ENCODE measurements at places on chromosomes 5 and 9.

- no peak for DNase-seq
Observed at GRCh38 chr9:114158482-114159130, 3.3 kb downstream of the COL27A1 start.

- no peak for DNase-seq
Observed at GRCh38 chr5:107698286-107698685, 27.5 kb upstream of the EFNA5 start.

DNA sequence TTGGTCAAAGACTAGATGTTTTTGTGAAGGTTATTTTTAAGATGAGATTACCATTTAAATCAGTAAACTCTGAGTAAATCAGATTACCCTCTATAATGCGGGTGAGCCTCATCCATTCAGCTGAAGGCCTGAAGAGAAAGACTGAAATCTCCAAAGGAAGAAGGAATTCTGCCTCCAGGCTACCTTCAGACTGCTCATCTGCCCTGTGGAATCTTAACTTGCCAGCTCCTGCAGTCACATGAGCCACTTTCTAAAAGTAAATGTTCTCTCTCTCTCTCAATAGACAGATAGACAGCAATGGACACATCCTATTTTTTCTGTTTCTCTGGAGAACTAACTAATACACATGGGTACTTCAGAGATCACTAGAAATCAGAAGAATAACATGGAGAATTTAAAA, 182.8 kb downstream of the CFAP90 start:
- no peak for DNase-seq

- no peak for DNase-seq
Observed at GRCh38 chr9:76595645-76596044, 136.7 kb downstream of the GCNT1 start.

GRCh38 chr5:40831346-40832210, 3.4 kb downstream of the RPL37 start:
- DNase-seq, result no peak

- no peak for DNase-seq
Observed at GRCh38 chr9:126838895-126839294, 21.5 kb upstream of the ZBTB34 start.

DNA sequence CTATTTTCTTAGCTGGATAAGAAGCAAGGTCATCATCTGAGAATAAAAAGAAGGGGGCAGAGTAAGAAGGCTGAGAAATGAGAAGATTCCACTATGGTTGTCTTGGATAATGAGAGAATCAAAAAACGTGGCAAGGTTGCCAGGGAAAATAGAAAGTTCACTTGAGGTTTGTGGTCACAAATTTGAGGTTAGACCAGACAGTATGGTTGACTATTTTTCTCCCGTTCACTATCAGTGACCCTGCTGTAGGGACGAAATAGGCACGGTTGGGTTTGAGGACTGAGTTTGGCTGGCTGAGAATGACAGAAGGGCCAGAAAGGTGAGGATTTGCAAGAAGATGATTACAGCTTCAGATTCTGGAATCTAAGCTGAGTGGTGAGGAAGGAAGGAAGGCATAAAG, 266.0 kb upstream of the ZNF462 start:
- no peak for DNase-seq

DNA sequence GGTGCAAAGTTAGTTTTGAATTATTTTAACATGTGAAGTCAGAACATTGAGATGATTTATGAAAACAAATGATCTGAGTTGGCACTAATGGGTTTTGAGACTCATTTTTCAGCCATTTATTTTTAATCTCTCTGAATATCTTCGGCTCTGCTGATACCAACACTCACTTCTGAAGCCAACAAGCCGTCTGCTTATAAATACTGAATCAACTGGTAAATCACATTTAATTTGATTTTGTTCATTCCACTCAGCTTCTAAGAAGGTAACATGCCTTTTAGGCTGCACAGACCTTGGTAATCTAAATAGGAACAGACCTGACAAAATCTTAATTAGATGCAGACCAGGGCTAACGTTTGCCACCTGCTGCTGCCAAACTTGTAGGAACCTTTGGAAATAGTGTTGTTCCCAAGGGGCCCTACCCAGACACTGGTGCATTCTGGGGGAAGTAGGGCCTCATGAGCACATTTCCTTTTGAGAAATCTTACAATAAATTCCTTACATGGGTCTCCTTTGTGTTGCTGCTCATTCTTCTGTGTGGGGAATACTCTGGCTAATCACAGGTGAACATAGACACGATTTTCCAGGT, 182.2 kb downstream of the KCTD16 start:
- no peak for DNase-seq

DNA sequence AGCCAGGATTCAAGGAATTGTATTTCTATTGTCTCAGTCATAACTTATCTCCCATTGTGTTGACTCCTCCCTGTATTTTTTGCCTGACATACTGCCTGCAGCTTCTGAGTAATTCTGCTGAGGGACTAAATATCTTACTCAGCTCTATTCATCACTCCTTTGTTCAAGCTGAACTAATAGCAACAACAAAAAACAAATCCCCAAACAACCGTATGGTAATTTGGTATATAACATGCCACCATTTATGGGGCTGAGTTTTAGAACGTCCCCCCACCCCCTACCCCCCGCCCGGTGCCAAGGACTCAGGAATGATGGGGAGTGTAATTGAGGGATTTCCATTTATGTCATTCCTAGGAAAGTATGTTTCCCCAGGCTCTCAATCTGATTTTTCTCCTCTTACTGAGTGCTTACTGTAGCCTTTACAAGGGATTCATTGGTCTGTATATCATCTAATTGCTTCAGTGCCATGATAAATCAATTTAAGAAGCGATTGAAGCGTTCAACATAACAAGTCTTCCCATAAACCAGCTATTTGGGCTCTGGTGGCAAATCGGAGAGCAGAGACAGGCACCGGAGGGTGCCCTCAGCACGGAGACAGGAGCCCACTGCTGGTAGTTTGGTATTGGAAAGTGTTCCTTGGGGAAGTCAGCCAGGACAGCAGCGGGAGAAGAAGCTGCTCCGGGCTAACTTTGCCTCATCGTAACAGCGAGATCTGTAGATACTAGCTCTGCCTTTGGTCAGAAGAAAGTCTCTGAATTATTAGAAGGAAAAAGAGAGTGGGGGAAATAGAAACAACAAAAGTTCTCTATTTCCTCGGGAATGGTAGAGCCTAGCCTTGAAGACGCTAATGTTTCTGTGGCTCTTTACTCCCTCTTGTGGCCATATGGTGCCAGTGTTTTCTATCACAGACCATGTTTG, 40.7 kb upstream of the HSD17B4 start:
- DNase-seq, result peak; percentile 36

GRCh38 chr5:119681734-119682133, 52.4 kb downstream of the FAM170A start:
- DNase-seq, result no peak

- DNase-seq, result no peak
Observed at GRCh38 chr5:162256711-162257110, 189.1 kb downstream of the GABRG2 start.

DNA sequence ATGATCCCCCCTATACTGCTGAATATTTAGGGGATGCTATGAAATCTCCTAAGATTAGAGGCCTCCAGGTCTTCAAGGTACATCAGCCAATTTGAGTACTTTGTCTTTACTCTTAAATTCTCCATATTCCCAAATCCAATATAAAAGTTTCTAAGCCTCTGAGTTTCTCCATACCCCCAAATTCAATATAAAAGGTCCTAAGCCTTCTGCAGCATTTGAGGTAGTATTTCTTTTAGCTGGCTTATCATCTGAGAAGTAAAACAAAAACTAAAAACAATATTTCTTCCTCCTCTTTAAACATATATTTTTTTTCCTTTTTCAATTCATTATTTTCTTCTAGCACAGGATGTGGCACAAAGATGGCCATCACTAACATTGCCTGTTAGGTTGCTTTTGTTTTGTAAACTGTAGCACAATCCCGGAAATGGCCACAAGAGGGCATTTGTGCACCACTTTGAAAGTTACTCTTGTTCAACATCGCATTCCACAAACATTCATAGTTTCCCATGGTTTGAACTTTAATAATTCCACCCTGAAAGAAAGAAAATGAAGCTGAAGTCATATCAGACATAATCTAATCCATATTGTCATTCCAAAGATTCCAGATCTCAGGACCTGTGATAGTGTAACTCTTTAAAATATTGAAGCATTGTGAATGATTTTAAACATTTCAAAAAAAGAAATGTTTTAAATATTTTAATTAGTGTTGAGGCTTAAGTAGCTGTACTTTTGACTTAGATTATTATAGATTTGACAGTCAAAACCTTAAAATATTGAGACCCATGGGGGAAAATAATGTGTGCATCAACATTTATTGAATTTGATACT, 21.0 kb upstream of the SCGB3A2 start:
- peak; percentile 22 for DNase-seq

- DNase-seq, result no peak
Observed at GRCh38 chr5:78550891-78551290, 97.7 kb downstream of the LHFPL2 start.

- peak; percentile 44 for DNase-seq
Observed at GRCh38 chr5:54309691-54310432, 511 bp downstream of the ARL15 start.

- DNase-seq, result peak; percentile 12
Observed at GRCh38 chr5:31193116-31193515, 370 bp upstream of the CDH6 start.

DNA sequence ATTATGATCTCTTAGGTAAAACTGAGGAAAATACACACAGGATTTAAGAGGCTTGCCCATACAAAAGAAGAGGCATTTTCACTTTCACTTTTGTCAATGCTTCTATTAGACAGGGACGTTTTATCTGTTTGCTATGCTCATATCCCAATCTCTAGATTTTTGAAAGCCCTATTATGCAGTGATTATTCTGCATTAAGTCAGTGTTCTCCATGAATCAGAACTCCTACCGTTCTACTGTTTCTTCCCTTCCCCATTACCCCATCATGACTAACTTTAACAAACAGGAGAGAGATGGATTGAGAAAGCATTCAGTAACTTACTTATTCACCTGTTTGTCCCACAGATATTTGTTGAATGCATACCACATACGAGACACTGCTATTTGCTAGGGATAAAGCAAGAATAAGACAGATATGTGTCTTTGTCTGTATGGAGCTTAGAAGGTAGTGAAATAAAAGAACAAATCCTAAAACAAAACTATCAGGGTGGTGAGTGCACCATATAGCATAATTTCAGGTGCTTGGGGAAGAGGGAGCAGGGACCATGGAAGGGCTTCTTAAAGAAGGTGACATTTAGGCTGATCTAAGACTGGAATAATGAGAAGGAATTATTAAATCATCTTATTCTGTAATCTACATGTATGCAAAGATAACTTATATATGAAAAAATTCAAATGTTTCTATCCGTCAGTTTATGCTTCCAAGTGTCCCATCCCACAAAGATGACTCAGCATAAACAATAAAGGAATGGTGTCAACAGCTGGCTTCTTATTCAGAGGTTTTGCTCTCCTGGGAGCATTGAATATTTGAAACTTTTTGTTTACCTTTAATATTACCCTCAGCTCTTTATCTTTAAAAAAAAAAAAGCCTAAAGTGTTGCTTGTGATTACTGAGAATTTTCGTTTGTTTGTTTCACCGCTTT, 328.1 kb downstream of the HINT1 start:
- DNase-seq, result no peak

DNA sequence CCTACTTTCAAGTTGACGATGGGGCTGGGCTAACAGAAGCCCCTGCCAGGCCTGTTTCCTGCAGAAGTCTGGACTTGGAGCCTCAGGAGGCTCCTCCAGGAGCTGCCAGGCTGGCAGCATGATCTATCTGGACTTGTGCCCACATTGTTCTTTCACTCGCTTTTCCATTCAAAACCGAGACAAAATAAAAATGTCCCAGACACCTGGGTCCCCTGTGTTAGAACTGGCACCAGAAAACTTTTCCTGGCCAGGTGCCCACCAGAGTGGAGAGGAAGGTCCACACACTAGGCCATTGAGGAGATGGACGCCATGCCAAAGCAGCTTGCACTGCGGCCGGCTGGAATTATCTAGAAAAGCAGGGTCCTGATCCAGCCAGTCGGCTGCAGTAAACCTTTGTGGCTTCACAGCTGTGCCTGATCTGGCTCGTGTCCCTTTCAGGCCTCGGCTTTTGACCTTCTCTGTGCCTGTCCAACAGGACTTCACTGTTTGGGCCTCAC, 78.2 kb downstream of the GCNT1 start:
- DNase-seq, result no peak

DNA sequence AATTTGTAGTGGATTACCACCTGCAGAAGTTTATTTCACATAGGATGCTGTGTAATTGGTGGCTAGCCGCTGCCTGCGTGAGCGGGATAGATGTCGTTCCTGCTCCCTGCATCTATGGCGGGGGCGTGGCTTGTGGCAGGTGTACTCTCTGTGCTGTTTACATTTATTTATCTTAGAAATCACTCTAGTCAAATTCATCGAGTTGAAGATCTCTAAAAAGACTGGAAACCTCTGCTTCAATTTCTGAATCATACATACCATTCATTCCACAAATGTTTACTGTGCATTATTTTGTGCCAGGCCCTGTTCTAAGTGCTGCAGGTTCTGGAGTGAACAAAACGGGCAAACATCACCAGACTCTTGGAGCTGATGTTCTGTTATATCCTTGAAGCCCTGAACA, 11.9 kb downstream of the ROPN1L start:
- DNase-seq, result no peak

DNA sequence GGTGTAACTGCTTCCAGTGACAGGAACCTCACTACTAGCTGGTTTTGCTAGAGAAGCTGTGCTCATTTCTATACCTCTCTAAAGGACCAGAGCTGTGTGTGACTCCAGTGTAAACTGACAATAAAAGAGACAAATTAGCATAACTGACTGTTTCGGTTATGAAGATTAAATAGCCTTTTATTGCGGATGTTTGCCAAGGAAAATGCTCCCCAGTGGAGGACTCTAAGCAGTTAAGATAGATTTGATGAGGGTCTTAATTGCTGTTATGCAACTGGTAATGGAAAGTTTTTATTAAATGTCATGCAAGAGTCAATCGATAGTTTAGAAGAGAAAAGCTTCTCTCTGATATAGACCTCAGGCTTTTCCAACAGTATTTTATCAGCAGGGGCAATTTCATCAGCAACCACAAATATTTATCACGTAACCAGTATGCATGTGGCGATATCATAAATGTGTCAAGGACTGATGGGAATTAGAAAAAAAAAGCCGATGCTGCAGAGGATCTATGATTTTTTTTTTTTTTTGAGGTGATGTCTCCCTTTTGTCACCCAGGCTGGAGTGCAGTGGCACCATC, 275.2 kb upstream of the DMAC1 start:
- no peak for DNase-seq
